ENCODE measurements at places on chromosomes 16 and 17.
A peak's percentile ranks its signal among the peaks of the same experiment; 100 is the strongest.

DNA sequence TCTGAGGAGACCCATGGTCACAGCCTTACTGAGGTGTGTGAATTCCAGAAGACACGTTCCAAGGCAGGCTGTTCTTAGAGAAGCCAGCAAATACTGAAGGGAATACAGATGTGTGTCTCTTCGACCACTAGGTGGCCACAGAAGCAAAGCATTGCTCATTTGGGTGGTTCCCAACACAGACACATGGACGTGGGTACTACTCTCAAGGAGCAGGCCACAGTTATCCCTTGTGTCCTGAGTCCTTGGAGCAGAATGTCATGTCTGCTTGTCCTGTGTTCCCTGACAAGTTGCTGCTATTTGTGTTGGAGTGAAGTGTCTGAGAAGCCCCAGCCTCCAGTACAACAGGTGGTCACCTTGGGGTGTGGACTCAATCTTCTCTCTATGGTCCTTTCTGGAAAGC, 30.3 kb downstream of the HMOX2 start:
- DNase-seq, result no peak
- H3K36me3 ChIP-seq, result peaks cover 40% of the 10 kb centered on the region
- H3K4me1 ChIP-seq, result peaks cover 53% of the 10 kb centered on the region

GRCh38 chr17:9479964-9480363, 95.7 kb downstream of the STX8 start:
- peaks cover 15% of the 10 kb centered on the region for H3K4me1 ChIP-seq
- H3K4me3 ChIP-seq, result no peak overlapping the region
- no peak overlapping the region for H3K27ac ChIP-seq
- no peaks in the 10 kb centered on the region for H3K27me3 ChIP-seq
- no peak for DNase-seq
- no peaks in the 10 kb centered on the region for H3K36me3 ChIP-seq

DNA sequence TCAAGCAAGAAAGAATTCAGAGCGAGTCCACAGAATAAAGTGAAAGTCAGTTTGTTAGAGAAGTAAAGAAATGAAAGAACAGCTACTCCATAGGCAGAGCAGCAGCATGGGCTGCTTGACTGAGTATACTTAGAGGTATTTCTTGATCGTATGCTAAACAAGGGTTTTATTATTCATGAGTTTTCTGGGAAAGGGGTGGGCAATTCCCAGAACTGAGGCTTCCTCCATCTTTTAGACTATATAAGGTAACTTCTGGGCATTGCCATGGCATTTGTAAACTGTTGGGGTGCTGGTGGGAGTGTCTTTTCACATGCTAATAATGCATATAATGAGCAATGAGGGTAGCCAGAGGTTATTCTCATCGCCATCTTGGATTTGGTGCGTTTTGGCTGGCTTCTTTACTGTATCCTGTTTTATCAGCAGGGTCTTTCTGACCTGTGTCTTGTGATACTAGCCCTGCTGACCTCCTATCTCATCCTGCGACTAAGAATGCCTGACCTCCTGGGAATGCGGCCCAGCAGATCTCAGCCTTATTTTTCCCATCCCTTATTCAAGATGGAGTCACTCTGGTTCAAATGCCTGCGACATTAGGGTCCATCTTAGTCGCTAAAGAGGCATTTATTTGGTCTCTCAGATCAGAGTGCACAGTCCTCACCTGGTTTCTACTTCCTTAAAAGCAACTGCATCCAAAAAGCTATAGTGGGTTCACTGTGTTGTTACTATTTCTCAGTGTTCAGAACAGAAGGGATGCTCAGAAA, 100.6 kb upstream of the CACNG5 start:
- peaks cover 3% of the 10 kb centered on the region for H3K36me3 ChIP-seq
- no peaks in the 10 kb centered on the region for H3K27me3 ChIP-seq
- no peaks in the 10 kb centered on the region for H3K4me1 ChIP-seq
- DNase-seq, result no peak
- no peak overlapping the region for H3K4me3 ChIP-seq

- peak overlapping the region; percentile 77 for H3K27ac ChIP-seq
- no peak overlapping the region for H3K4me3 ChIP-seq
- H3K36me3 ChIP-seq, result peaks cover 2% of the 10 kb centered on the region
- H3K27me3 ChIP-seq, result peaks cover 29% of the 10 kb centered on the region
- DNase-seq, result no peak
Measured at GRCh38 chr17:7794075-7794663, 39.8 kb upstream of the KDM6B start.

- peak overlapping the region; percentile 99 for H3K27ac ChIP-seq
- no peak for DNase-seq
- peaks cover 56% of the 10 kb centered on the region for H3K4me1 ChIP-seq
- peaks cover 46% of the 10 kb centered on the region for H3K27me3 ChIP-seq
Measured at GRCh38 chr17:8125947-8126490, 2.1 kb upstream of the HES7 start.
